ENCODE measurements at places on chromosomes 2 and 18.

DNA sequence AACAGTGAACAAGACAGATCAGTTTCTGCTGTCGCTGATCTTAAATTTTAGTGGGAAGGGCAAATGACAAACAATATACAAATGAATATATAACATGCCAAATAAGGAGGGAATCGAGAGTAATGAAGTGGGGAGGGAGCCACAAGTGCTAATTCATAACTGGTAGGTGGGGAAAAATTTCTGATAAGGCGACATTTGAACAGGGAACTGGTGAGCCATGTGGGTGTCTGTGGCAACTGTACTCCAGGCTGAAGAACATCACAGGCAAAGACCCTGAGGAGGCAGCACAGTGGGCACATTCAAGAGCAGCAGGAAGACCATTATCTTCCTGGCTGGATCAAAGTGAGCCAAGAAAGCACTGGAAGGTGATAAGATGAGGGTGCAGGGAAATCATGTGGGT is 51.6 kb upstream of the CD28 start:
- DNase-seq = no peak

DNA sequence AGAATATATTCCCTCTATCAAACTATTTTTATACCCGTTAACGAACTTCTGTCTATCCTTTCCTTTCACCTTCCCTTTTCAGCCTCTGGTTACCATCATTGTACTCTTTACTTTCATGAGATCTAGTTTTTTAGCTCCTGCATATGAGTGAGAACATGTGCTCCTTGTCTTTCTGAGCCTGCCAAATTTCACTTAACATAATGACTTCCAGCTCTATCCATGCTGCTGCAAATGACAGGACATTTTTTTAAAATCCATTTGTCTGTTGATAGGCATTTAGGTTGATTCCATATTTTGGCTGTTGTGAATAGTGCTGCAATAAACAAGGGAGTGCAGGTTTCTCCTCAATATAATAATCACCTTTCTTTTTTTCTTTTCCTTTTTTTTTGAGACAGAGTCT is 8.2 kb upstream of the CCDC195 start:
- DNase-seq = no peak

DNA sequence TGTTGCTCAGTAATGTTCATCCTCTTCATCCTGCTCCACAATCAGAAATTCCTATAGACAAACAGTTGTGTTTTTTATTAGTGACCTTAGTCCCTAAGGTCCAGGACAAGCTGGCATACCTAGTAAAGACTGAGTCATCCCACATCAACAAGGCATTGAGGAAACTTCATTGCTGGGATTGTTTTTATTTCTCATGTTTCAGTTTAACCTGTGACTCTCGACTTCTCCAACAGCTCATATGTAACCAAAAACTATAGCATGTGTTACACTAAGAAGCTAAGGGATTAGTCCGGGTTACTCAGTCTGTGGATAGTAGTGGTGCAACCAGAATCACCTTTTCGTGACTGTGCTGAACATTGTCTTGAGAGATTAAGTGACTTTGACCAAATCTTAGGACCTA is 292.1 kb downstream of the RDH14 start:
- DNase-seq = no peak

- DNase-seq = no peak
These were observed 100.1 kb downstream of the PLCL1 start for GRCh38 chr2:197904446-197904845.

DNA sequence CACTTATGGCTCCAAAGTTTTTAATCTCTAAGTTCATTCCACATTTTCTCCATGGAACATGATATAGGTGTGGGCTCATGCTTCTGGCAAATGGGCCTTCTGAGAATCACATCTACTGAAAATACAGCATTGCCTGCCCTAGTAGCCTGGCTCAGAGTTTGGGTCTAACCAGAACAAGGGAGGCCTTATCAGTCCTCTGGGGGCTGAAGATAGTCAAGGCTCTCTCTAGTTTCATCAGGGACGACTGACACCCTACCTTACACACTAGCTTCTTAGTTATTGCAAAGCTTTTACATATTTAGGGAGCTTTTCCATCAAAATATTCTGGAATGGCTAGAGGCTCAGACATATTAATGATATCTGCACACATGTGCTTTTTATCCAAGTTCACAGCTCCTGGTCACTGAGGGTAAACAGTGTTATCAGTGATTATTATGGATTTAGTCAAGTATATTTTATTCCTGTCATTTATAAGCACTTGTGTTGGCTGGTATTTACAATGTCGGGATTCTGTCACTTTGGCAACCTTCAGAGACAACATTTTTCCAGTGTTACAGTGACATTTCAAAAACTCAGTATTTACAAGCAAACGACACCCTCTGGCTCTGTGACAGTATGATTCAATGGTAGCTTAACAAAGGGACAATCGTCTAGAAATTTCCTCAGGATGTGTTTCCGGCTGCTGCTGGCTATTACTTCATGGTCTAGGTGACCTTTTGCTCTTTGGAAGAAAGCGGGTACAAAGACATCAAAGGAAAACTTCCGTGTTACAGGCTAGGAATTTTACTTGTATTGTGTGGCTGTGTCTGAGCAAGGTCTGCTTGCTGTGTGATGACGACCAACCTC is 200.6 kb downstream of the TCF4 start:
- no peak for DNase-seq

DNA sequence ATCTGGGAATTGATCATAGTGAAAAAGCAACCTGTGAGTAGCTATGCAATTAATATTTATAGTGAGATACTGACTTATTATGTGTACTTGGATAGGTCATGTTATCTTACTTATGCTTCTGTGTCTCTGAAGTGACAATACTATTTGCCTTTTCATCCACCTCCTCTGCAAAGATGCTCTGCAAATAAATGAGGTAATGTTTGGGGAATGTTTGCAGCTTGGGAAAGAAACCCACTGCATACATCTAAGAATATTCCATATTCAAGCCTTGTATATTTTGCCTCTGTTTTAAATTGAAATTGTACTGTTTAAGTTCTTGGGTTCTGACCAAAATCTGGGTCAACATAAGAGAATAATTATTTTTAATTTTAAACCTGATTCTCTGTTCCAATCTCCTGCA is 217.4 kb upstream of the DTNA start:
- DNase-seq = no peak

- DNase-seq = no peak
These were observed 159.2 kb downstream of the RAPGEF4 start for GRCh38 chr2:172894689-172895387.

- DNase-seq = no peak
These were observed 97.9 kb upstream of the ZNF516 start for GRCh38 chr18:76592981-76593381.

GRCh38 chr18:8373486-8373885 is 235.8 kb upstream of the RAB12 start:
- DNase-seq = no peak

GRCh38 chr18:62347089-62347506 is 22.0 kb downstream of the TNFRSF11A start:
- DNase-seq = no peak

GRCh38 chr2:230591850-230592249 is 120.8 kb upstream of the CAB39 start:
- DNase-seq = no peak

- DNase-seq = no peak
These were observed 4.7 kb upstream of the KLHL30 start for GRCh38 chr2:238133499-238134392.

- no peak for DNase-seq
These were observed 31.1 kb upstream of the EPC2 start for GRCh38 chr2:148613231-148614013.

- DNase-seq = no peak
These were observed 192.2 kb downstream of the TSN start for GRCh38 chr2:121947674-121948073.

- no peak for DNase-seq
These were observed 131.8 kb downstream of the NEDD4L start for GRCh38 chr18:58175786-58176176.

All from stimulated activated CD8-positive, alpha-beta memory T cell treated with anti-CD3 and anti-CD28 coated beads, Interleukin-7, amount 100 ng/mL, for 1 hour (primary cell).